ENCODE measurements at places on chromosomes 5 and 9.
A peak's percentile ranks its signal among the peaks of the same experiment; 100 is the strongest.

GRCh38 chr9:79673614-79674013 lies 101.8 kb downstream of the TLE4 start:
- DNase-seq: no peak

DNA sequence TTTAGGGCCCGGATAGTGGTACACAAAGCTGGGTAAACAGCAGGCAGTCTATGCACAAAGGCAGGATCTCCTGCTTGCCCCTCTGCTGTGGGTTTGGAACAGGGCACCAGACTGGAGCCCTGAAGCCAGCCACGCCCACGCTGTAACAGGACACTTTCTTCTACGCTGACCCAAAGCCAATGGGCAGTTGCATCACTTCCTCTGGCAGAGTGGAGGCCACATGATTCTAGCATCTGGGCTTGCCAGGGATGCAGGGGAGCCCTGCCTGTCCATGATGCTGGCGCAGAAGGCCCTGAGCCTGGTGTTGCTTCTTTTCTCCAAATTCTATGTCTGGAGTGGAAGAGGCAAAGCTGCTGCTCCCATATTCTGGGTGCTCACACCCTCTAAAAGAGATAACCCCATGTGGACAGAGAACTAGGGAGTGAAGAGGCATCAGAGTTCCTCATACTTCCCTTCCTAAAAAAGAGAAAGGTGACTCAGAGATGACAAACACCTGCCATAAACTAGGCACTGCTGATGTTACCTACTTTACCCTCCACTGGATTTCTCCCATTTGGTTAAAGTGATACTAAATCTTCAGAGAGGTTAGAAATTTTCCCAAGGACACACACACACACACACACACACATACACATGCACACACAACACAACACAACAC lies 260.3 kb upstream of the KLF4 start:
- no peak for DNase-seq

DNA sequence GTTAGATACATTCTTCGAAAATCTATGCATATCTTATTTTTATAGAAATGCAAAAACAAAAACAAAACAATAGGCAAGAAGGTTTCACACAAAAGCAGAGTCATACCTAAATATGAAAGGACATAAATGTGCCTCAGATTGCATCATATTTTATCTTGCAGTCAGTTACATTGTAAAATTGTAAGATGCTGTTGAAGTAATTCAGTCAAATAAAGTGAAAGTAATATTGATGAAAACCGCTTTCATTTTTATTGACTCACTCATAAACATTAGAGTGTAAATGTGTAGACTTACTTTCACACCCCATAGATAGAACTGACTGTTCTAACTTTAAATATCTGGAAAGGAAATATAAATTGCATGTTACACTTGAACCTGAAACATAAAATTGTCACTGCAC lies 931.5 kb upstream of the NUDT12 start:
- DNase-seq: no peak

GRCh38 chr9:88313364-88314220 lies 74.7 kb upstream of the SPIN1 start:
- DNase-seq: no peak

DNA sequence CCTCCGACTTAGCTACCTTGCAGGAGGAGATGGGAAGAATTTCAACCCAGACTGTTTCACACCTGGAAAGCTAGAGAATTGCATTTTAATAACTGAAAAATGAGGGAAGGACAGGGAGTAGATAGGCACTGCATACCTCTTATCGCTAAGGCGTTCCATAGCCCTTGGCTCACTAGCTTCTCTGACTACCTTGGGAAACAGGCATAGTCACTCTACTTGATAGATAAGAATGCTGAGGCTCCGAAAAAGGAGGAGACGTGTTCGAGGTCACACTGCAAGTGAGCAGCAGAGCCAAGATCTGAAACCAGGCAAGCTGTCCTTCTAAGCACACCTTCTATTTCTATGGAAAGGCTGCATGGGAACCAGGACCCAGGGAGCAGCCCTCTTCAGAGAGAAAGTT lies 168.9 kb downstream of the CRB2 start:
- DNase-seq: no peak

GRCh38 chr9:25461416-25461815 lies 216.8 kb downstream of the TUSC1 start:
- DNase-seq: no peak

GRCh38 chr5:64509828-64510227 lies 4.0 kb downstream of the RGS7BP start:
- no peak for DNase-seq

- DNase-seq: no peak
Measured at GRCh38 chr9:89175828-89176261, 2.8 kb downstream of the SHC3 start.

- DNase-seq: no peak
Measured at GRCh38 chr5:145887217-145887616, 14.4 kb upstream of the GRXCR2 start.

- DNase-seq: no peak
Measured at GRCh38 chr9:13278023-13278367, 1.5 kb downstream of the MPDZ start.

GRCh38 chr9:34379334-34380033 lies 2.8 kb upstream of the MYORG start:
- peak; percentile 79 for DNase-seq

GRCh38 chr5:78626009-78626571 lies 22.5 kb downstream of the LHFPL2 start:
- DNase-seq: no peak

DNA sequence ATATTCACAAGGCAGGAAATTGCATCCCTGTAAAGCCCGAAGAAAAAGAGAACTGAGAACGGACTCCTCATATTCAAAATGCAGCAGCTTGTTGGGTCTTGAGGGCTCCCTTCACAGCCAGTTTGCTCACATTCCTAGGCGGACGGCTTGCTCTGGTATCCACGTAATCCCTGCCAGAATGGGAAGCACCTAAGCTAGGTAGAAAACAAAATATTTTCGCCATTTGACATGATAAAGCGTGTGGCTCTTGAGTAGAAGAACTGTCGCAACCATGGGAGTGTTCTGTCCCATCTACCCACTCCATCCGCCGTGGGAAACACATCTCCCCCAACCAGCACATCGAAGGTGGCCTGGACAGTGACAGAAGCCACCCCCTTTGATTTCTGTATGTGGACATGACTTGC lies 183.1 kb downstream of the GAS1 start:
- no peak for DNase-seq

DNA sequence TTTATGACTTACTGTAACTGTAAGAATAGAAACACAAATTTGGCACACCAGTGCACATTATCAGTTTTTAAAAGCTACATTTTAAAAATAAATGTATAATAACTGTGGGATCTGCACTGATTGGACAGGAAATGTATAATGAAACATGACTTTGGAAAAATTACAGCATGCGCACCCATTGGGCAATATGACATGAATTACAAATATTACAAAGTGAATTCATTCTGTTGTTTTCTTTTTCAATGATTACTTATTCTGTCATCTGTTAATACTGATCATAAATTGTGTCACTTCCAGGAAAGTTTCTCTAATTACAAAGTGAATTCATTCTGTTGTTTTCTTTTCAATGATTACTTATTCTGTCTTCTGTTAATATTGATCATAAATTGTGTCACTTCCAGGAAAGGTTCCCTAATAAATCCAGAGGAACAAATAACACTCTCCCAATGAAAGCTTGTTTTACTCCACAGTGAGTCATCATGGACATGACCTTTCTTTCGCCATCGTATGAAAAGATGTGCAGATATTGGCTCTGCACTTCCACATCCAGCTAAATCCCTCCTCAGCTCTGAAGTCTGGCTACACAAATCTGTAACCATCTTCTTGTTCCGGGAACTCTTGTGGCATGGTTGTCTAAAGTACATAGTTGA lies 297.0 kb upstream of the HAPLN1 start:
- DNase-seq: no peak

DNA sequence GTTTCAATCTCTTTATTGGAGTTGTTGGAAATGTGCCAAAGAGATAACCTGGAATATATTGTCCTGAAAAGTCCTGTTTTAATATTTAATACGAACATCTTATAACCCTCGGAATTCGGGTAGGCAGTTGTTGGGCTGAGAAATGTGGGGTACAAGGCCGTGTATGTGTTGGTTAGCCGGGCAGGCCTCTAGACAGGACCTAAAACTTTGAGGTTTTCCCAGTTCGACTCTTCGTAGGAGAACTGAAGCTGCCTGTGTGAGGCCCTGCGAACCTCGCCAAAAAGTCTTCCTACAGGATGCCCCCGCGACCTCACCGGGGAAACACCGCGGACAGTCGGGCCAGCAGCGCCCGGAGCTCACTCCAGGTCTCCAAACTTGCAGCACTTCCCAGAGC lies 583 bp upstream of the TJP2 start:
- no peak for DNase-seq

- DNase-seq: no peak
Measured at GRCh38 chr5:68330574-68330973, 115.0 kb downstream of the PIK3R1 start.

DNA sequence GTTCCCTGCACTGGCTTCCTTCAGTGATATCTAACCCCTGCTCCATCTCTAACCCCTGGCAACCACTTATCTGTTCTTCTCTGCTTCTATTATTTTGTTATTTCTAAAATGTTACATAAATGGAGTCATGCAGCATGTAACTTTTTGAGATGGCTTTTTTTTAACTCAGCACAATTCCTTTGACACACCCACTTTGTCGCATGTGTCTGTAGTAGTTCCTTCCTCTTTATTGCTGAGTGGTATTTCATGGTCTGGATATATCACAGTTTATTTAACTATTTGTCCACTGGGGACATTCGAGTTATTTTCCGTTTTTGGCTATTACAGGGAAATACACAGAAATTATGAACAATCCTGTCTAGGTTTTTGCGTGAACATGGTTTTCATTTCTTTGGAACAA lies 200.2 kb downstream of the TRIO start:
- no peak for DNase-seq

DNA sequence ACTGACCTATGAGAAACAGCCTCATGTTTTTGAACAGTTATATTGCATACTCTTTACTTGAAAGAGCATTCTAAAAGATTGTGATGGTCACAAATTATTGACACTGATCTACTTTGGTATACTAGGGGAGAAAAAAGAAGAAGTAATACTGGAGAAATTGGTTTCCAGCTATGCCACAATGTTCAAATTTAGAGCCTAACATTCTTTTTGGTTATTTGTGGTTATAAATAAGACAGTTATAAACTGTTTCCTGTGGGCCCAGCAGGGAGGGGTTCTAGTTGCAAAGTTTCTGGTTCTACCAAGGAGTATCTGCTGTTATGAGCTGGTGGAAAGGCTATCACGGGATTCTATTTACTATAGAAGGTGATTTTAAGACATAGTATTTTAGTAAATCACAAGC lies 4.8 kb downstream of the CWC27 start:
- no peak for DNase-seq

DNA sequence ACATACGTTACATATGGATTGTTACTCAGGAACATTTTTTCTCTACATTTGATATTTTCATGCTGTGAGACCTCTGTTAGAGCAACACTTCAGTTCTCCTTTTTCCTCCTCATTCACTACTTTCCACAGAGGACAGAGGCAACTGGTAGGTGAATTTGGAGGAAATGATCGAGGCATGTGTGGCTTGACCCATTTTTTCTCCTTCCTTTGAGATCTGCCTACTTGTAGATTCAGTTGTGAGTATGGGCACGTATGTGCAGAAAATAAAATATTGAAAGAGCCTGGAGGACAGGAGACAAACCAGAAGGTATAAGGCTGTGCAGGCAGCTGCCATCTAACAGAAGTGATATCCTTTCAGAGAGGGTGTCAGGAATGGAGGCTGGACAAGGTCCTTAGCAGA lies 19.2 kb upstream of the KIF2A start:
- DNase-seq: no peak

DNA sequence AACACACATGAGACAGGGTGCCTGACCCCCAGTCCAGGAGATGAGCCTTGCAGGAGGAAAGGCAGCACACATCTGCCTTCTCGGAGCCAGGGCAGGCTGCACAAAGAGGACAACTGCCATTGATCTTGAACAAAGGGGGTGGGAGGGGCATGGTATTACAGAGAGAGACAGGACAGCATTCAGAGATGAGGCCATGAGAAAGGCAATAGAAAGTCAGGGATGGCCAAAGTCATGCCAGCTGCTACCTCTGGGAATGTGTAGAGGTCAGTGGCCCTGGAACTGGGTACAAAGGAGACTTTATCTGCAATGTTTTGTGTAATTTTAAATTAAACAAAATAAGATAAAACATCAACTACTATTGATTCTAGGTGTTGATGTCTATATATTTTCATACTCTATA lies 43.2 kb downstream of the WDR36 start:
- no peak for DNase-seq

DNA sequence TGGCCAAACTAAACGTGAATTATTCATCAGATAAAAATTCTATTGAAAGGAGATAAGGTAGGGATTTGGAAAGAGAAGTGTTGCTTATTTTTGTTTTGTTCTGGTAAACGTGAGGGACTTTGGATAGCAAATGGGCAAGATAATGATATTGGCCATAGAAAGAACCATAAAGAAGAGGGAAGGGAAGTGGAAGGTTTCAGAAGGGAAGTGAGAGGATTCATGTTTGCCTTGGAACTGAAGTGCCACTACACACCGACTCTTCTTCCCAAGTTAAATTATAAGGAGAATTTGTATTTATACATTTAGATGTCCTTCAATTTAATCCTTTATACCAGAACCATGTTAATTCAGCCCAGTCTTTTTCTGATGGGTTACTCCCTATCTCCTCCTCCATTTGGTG lies 42.1 kb upstream of the TAF11L2 start:
- DNase-seq: no peak

DNA sequence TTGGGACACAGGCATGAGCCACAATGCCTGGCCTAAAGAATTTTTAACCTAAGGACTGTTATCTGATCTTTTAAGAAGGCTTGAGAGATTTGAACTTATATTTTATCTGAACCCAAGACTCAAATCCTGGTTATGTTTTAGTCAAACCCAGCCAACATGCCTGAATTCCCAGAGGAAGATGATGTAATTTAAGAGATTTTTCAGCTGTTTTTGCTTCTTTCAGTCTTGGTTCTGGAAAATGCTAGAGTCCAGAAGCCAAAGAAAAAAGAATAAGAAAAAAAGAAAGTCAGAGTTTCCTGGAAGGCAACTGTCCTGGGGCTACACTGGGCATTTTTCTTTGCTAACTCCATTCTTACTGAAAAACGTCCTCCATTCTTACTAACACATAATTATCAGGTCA lies 85.8 kb downstream of the SNX18 start:
- DNase-seq: no peak

- no peak for DNase-seq
Measured at GRCh38 chr5:8176101-8176693, 307.2 kb downstream of the MTRR start.

- no peak for DNase-seq
Measured at GRCh38 chr5:1877103-1878049, 5.3 kb downstream of the IRX4 start.
